ENCODE measurements at places on chromosomes 1 and 21.

DNA sequence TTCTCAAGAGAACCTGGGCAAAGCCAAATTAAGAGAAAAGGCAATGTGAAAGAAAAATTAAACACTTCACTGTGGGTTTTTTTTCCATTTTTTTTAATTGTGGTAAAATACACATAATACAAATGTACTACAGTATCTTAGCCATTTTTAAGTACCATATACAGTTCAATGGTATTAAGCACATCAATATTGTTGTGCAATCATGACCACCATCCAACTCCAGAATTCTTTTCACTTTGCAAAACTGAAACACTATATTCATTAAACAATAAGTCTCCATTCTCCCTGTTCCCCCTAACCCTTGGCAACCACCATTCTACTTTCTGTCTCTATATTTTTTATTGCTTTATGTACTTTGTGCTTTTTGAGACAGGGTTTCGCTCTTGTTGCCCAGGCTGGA lies 17.8 kb upstream of the OTUD7B start:
- no peak for DNase-seq

GRCh38 chr1:52032124-52032784 lies 1.4 kb downstream of the KTI12 start:
- DNase-seq = no peak

DNA sequence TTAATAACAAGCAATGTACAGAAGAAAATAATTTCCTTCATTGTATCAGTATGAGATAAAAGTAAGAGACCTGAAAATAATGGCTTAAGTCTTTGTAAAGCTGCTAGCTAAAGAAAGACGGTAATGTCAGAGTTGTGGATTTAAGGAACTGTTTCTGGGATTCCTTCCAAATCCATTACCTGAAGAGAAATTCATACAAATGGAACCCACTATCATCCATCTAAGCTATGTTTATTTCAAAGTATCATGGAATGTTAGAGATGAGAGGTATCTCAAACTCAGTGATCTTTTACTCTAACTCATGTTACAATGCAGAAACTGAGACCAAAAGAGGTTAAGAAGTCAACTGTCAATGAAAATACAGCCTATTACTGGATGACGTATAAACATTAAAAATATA lies 197.7 kb downstream of the DENND1B start:
- no peak for DNase-seq

GRCh38 chr1:33465316-33465715 lies 7.1 kb upstream of the ZSCAN20 start:
- no peak for DNase-seq

- DNase-seq = peak; percentile 12
Observed at GRCh38 chr1:61083807-61084440, 1.6 kb downstream of the NFIA start.

DNA sequence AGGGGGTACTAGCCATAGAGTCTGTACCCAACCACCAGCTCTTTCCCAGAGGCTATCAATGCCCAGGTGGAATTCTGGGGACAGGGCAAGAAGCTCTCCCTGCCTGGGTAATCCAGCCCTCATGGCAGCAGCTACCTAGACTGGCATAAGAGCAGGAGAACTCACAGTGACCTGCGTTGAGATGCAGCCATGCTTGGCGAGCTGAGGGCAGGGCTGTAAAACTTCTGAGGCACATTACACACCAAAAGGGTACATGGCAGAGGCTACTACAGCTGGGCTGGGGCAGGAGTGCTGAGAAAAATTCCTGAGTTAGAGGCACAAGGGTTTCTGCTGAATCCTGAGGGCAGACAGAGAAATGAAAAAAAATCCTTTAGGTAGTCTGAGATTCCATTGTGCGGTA lies 927.9 kb upstream of the B3GALT2 start:
- DNase-seq = no peak

DNA sequence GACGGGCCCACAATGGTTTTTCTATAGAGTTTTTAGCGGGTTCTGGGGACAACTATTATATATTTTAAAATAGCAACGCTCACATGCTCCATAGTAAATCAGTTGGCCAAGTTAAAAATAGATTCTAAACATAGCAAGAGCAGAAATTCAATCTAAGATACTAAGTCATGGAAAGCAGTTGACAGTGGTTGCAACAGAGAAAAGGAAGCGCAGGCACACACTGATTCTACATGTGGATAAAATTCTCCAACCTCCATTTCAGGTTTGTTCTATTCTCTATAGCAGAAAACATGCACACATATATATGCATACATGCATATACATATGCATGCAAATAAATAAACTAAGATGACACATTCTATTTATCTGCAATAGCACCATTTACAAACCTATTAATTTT lies 89.6 kb upstream of the HNRNPU start:
- no peak for DNase-seq

All from NAMALWA (cell line).